ENCODE measurements at places on chromosomes 2 and 18.

DNA sequence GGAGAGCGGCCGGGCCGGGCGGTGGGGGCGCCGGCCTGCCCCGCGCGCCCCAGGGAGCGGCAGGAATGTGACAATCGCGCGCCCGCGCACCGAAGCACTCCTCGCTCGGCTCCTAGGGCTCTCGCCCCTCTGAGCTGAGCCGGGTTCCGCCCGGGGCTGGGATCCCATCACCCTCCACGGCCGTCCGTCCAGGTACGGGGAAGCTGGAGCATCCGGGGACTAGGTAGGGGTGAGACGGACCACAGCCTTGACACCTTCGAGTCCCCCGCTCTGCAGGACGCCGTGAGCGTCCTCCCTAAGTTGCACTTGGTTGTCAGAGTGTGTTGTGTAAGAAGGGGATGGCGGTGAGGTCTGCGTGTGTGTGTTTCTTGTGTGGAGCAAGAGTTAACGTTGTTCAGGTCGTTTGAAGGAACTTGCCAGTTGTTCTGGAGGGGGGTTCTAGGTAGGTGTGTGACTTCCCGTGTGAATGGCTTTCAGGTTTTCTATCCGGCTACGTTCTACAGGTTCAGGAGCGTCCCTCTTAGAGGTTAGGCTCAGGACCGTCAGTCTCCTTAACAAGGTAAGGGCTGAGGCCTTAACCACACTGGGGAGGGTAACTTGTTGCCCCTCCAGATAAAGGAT, 393 bp downstream of the IL1R1 start:
- DNase-seq = no peak

- DNase-seq = no peak
Measured at GRCh38 chr2:236705295-236706105, 135.9 kb downstream of the ACKR3 start.

- peak; percentile 66 for DNase-seq
Measured at GRCh38 chr2:177711483-177712265, 319.1 kb downstream of the AGPS start.

- DNase-seq = no peak
Measured at GRCh38 chr18:27544206-27544605, 359.1 kb upstream of the CHST9 start.

DNA sequence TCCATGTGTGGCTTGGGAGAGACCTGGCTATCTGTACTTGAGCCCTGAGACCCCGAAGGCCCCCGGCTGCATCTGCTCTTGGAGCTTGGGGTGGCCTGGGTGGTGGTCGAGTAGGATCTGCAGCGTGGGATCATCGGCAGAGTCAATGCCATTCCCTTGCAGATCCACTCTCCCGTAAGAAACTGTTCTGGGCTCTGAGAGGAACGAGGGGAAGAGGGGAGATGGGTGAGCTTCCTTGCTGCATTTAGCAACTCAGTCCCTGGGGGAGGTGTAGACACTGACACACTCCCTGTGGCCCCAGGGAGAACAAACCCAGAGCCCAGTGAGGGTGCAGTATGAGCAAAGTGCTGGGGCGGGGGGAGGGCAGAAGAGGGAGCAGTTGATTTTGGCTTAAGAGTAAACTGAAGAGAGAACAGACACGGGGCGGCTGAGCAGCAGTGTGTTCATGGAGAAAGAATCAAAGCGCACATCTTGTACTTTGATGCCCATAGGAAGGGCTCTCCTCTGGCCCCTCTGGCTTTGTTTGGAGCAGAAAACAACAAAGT, 8.5 kb downstream of the GREB1 start:
- no peak for DNase-seq

DNA sequence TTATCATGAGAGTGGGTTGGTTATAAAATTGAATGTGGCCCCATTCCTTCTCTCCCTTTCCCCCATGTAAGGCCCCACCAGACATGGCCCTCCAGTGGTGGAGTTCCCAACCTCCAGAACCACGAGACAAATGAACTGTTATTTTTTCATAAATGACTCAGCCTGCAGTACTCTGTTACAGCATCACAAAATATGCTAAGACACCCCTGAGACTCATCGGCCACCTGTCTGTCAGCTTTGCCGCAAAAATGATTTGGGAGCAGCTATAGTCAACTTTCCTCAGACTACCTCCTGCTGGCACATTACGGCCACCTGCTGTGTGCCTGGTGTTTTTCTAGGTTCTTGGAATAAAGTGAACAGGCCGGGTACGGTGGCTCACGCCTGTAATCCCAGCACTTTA, 21.4 kb upstream of the C1QL2 start:
- DNase-seq = no peak

DNA sequence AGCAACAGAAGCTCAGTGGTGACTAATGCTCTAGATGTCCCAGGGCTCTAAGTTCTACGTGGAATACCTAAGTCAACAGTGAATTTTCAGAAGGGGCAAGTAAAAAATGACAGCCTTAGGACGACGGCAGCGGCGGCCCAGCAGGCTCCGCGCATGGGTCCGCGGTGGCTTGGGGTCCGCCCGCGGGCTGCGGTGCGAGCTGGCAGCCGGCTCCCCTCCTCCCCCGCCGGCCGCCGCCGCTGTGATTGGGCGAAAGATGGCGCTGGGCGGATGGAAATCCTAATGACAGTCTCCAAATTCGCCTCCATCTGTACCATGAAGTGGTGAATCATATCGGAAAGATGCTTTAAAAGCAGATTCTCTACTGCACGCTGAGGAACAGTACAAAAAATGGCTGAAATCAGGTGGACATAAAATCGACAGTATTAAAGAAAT, 74.7 kb downstream of the HNRNPLL start:
- peak; percentile 53 for DNase-seq

DNA sequence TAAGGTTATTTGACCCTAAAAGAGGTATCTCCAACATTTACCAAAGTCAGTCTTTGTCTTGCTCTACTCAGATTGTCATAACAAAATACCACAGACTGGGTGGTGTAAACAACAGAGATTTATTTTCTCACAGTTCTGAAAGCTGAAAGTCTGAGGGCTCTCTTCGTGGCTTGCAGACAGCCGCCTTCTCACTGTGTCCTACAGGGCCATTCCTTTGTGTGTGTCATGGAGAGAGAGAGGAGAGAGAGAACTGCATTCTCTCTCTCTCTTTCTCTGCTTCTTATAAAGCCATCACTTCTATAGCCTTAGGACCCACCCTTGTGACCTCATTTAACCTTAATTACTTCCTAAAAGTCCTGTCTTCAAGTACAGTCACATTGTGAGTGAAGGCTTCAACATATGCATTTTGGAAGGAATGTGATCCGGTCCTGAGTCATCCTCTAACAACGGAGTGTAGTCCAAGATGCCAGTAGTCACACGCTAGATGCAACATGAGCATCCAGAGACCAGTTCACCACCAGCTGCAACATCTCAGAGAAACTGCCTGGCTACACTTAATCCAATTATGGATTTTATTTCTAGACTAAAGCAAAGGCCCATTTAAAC, 130.2 kb downstream of the CD226 start:
- no peak for DNase-seq

DNA sequence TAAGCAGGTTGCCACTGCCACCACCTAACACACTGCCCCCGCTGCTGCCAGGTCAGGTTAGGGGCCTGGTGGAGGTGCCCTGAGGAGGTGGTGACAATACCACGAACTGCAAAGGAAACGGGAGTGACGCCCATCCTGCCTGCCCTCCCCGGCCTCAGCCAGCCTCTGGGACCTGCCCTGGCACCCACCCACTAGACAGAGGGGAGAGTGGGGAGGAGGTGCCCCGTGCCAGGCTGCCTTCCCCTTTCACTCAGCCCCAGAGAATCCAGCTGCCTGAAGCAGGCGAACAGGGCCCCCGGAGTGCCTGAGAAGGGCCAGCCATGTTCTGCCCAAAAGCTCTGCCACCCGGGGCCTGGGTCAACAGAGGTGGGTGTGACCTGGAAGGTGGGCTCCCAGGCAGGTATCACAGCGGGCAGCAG, 44.5 kb upstream of the FOSL2 start:
- DNase-seq = no peak

- no peak for DNase-seq
Measured at GRCh38 chr2:177325554-177325953, 61.0 kb upstream of the NFE2L2 start.

- DNase-seq = no peak
Measured at GRCh38 chr18:48139431-48140347, 209.2 kb upstream of the SMAD2 start.

GRCh38 chr2:227805578-227805977, 8.1 kb upstream of the CCL20 start:
- DNase-seq = no peak
